ENCODE measurements at places on chromosomes 4 and X.
A peak's percentile ranks its signal among the peaks of the same experiment; 100 is the strongest.

DNA sequence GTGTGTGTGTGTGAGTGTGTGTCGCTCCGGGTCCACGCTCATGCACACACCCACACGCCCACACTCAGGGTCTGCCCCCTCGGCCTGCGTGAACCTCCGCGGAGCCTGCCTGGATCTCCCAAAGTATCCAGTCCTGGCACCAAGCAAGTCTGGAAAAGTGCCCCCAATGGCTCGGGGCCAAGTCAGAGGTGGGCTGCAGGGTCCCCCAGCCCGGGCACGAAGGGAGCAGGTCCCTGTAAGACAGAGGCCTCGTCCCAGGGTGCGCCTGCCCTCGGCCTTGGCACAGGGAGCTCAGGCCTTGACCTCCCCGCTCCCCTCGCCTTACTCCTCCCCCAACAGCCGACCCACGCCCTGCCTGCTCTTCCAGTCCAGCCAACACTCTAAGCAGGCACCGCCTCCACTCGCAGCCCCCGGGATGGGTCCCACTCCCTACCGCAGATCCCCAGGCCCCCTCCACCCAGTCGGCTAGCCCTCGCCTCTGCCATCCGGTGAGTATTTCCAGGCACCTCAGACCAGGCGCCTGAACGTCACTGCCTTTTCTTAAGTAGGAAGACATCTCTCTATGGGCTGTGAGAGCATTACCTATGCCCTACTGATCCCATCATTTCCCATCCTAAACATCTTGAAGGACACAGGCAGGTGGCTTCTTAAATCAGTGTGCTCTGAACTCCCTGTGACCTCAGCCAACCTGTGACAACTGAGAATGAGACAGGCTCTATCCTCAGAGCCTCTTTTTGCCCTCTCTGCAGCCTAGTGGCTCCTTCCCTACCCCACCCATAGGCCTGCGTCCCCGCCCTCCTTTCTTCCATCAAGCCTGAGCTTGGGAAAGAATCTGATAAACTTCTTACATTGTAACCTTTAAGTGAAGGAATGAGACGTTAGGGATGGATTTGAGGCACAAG is 704 bp downstream of the FAM114A1 start:
- peak; percentile 61 for DNase-seq

GRCh38 chr4:108731006-108731405 is 31.8 kb downstream of the ETNPPL start:
- DNase-seq: no peak

GRCh38 chr4:8192748-8193738 is 6.0 kb upstream of the SH3TC1 start:
- DNase-seq: peak; percentile 79

DNA sequence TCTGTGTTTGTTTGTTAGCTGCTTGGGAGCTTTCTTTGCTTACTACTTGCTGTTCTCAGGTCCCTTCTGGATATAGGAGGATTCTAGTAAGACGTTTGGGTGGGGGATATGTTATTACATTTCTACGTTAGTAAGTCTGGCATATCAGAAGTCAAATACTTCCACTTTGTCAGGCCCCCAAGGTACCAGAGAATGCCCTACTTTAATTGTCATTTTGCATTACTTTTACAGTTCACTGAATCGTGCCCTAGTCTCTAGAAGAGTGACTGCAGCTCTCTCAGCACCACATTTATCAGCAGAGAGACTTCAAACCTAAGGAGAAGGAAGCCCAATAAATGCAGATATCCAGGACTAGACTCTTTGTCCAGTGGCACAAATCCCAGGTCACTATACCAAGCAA is 54.4 kb downstream of the PCDH19 start:
- DNase-seq: no peak

GRCh38 chrX:44012484-44013096 is 39.4 kb upstream of the NDP start:
- DNase-seq: peak; percentile 69

- no peak for DNase-seq
Observed at GRCh38 chr4:108854786-108855185, 91.9 kb upstream of the ETNPPL start.

- DNase-seq: no peak
Observed at GRCh38 chrX:149374751-149375150, 130.4 kb downstream of the IDS start.

DNA sequence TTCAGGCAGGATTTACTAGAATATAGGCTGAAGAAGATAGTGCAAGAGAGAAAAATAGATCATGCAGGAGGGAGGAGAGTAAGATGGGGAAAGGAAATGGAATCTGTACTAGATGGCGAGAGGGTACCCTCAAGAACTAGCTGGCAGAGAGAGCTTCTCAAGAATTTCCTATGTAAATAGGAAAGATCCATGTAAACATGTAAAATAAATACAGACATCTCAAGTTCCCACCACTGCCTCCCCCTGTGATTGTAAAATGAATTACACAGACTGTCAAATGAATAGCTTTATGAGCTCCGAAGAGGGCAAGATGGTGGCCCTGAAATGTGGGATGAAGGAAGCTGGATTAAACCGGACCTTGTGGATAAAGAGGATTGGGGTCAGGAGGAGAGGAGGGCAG is 178.0 kb downstream of the PALLD start:
- no peak for DNase-seq

GRCh38 chr4:37667197-37668100 is 18.7 kb downstream of the RELL1 start:
- peak; percentile 70 for DNase-seq

- DNase-seq: no peak
Observed at GRCh38 chr4:139774759-139775487, 109.3 kb downstream of the MGST2 start.

- no peak for DNase-seq
Observed at GRCh38 chr4:17535906-17536305, 20.9 kb downstream of the CLRN2 start.

DNA sequence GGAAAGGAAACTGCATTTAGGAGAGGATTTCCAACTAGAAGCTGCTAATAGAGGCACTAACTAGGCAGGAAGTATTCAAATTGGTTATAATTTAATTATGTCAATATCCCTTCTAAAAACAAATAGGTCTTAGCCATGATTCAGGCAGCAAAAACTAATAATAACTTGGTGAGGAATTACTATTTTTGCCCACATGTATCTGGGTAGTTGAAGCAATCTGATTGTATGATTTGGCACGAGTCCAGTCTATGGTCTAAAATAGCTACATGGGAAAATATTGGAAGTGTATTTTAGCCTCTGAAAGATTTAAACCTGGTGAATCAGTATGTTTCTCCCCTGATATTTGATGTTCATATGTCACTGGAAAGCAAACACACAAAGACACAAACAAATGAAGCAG is 62.2 kb downstream of the MFAP3L start:
- DNase-seq: no peak

DNA sequence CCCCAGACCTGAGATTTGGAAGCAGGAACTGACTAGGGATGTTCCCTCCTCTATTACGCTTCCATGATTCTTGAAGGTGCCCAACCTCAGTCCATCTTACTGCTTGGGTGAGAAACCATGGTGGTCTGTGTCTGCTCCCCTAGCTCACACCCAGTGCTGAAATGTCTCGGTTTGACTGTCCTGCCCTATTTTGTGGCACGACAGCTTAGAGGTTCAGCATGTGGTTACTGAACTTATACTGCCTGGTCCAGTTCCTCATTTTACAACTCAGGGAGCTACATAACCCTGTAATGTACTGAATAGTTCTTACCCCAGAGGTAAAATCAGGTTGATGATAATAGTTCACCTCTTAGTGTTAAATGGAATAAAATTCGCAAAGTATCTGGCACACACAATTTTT is 203.1 kb downstream of the RBM46 start:
- DNase-seq: no peak

DNA sequence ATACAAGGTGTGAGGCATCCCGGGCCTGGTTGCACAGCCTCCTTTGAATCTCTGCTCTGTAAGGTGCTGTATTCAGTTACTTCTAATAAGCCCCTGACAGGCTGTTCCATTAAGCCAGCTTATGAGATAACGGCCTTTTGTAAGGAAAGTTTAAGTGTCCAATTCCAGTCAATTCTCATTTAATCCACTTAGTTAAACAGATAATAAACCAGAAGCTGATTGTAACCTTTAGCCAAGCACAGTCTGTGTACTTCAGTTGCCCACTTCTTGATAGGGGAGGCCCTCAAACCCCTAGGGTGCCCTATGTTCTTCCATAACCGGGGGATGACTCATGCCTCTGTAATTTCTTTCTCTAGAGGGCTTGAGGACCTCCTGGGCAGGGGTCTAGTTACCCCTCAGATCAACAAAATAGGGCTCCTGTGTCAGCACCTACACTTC is 63.4 kb downstream of the RASL11B start:
- DNase-seq: no peak

DNA sequence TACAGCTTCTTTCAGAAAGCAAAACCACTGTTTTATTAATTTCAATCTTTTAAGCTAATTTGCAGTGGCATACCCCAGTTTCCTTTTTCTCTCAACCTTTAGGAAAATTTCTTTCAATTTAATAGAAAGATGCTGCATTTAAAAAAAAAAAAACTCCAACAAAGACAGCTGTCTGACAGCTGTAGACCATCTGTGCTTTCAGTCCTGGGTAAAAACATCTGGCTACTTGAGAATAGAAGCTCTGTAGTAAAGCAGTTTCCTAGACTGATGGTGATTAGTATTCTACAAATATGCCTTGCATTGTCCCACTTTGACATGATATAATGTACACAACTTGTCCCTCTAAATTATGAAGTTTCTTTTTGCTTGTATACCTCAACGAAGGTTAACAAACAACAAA is 197.8 kb downstream of the EDA start:
- DNase-seq: no peak

DNA sequence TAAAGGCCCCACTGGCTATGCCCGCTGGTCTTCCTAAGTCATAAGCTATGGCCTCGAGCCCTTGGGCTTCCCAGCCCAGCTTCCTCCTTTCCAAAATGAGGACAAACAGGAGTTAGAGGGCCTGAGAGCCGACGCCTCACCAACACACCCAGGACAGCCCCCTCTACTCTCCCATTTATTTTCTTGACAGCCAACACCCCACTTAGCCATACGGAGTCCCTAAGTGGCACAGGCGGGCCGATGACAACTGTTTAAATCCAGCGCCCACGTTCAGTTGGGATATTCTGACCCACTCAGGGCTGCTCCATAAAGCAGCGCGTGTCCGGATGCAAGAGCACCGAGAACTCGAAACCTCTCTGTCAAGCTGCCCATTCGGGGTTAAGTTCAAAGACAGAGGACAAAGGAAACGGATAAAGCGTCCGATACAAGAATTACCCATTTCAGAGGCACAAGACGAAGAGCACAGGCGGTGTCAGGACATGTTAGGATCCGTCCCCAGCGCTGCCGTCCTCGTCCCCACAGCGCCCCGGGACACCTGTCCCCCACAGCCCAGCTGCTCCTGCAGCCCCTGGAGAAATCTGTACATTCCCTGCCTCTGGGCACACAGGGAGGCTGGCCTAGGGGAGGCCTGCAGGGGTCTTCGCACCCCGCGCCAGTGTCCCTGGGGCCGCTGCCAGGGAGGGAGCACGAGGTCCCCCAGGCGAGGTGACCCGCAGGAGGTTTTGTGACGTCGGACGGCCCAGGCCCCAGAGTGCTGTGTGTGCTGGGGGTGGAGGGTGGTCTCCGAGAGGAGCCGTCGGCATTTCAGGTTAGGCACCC is 1.2 kb downstream of the PRKX start:
- peak; percentile 35 for DNase-seq

DNA sequence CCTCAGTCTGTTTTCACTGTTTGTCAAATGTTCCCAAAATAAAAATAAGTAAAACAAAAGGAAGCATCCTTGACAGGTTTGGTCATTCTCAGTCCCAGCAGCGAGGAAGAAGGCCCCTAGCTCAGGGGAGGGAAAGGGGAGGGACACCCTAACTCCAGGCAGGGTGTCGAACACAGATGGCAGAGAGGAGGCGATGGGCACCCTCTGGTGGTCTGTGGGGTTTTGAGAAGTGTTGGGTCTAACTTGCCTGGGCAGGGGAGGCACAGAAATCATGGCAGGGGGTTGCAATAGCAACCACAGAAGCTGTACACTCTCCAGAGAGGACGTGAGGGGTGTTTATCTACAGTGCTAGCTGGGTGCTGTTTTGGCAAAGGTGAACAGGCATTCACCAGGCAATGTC is 229.8 kb upstream of the SFRP2 start:
- DNase-seq: no peak

DNA sequence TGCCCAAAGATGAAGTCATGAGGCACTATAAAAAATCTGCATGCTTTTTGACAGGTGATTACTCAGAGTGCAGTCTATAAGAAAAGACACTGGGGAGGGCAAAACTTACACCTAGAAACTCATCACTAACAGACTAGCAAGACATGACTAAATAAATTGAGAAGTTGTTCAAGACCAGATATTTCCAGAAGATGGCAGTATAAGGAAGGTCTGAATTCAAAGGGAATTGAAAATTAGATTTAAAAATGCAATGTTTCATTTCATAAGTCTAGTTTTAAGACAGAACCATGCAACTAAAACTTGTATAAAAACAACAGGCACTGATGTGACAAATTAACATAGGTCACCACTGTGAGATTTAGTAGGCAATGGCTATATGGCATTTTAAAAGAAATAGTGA is 232.5 kb upstream of the POF1B start:
- peak; percentile 1 for DNase-seq

GRCh38 chrX:41086627-41086932 is 1.3 kb downstream of the USP9X start:
- DNase-seq: no peak

GRCh38 chr4:122047456-122048425 is 95.9 kb upstream of the TRPC3 start:
- no peak for DNase-seq

- no peak for DNase-seq
Observed at GRCh38 chrX:111182997-111183396, 87.0 kb downstream of the PAK3 start.

GRCh38 chr4:100981447-100982204 is 365.7 kb downstream of the PPP3CA start:
- DNase-seq: no peak

- no peak for DNase-seq
Observed at GRCh38 chr4:180637616-180638015, 1605.6 kb upstream of the TENM3 start.

GRCh38 chrX:31981546-31982062 is 909.8 kb upstream of the FTHL17 start:
- no peak for DNase-seq

GRCh38 chr4:97952763-97953162 is 190.5 kb downstream of the STPG2 start:
- no peak for DNase-seq
